Activated T-helper 17 cell treated with anti-CD3 and anti-CD28 coated beads, Interleukin-2, amount 50 U/mL, for 72 hours (primary cell): ENCODE measurements at places on chromosomes 6 and 20.

DNA sequence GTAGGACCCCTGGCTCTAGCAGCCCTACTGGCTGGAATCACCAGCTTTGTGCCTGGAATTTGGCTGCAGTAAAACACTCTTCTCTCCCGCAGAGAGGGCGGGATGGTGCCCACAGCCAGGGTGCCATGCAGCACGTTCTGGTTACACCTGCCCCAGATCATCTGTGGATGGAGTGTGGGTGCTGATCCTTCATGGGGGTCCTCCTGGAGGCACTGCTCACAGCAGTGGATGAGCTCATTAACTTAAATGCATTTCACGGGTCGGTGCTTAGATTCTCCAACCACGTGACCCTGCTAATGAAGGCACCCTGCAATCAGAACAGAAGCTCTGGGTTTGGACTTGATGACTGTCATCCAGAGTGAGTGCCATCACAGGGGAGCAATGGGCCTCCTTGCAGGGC lies 138.6 kb upstream of the AFDN start:
- ATAC-seq: no peak

GRCh38 chr20:59598625-59599310 lies 5.6 kb upstream of the PHACTR3 start:
- no peak for ATAC-seq

DNA sequence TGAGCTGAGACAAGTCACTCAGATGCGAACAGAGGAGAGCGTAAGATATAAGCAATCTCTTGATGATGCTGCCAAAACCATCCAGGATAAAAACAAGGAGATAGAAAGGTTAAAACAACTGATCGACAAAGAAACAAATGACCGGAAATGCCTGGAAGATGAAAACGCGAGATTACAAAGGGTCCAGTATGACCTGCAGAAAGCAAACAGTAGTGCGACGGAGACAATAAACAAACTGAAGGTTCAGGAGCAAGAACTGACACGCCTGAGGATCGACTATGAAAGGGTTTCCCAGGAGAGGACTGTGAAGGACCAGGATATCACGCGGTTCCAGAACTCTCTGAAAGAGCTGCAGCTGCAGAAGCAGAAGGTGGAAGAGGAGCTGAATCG lies 9.5 kb upstream of the SNRNP48 start:
- ATAC-seq: no peak

DNA sequence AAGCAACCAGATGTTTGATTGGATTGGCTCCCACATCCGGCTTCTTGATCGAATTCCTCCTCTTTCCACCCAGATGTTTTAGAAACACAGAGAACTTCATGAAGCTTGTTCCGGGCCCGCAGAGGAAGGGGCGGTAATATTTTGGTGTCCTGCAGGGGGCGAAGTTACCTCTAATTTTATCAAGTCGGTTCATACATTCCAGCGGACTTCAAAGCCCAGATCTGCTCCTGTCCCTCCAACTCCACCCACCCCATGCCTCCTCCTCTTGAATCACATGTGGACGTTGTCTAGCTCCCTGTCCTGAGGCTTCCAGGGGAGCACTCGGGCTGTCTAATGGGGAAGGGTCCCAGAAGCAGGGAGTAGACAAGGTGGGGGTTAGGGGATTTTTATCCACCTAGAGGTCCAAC lies 2.9 kb upstream of the BMP6 start:
- ATAC-seq: peak; percentile 47

GRCh38 chr6:125587666-125588632 lies 161.5 kb upstream of the HEY2 start:
- ATAC-seq: no peak
